Upper lobe of right lung (tissue), 1 donor: ENCODE measurements at places on chromosomes 16 and 17.
A peak's percentile ranks its signal among the peaks of the same experiment; 100 is the strongest.

DNA sequence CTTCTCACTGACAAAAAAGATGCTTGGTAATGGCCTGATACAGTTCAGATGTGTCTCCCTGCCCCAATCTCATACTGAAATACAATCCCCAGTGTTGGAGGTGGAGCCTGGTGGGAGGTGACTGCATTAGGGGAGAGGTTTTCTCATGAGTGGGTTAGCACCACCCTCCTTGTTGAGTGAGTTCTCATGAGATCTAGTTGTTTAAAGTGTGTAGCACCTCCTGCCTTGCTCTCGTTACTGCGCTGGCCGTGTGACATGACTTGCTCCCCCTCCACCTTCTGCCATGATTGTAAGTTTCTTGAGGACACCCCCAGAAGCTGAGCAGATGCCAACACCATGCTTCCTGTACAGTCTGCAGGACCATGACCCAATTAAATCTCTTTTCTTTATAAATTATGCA is 5.0 kb downstream of the TSR1 start:
- no peak overlapping the region for H3K4me3 ChIP-seq
- H3K27me3 ChIP-seq = no peaks in the 10 kb centered on the region
- peaks cover 12% of the 10 kb centered on the region for H3K4me1 ChIP-seq

- H3K27me3 ChIP-seq = no peaks in the 10 kb centered on the region
- no peaks in the 10 kb centered on the region for H3K36me3 ChIP-seq
- peak; percentile 92 for DNase-seq
- peak within 1 kb of the TSS; percentile 71 for H3K4me3 ChIP-seq
- H3K4me1 ChIP-seq = peaks cover 37% of the 10 kb centered on the region
These were observed at the start of gene GLIS2 for GRCh38 chr16:4315186-4316107. TSS of gene GLIS2 (plus strand) at chr16:4316067. CDS start at chr16:4332281, 16,214 bp downstream.

DNA sequence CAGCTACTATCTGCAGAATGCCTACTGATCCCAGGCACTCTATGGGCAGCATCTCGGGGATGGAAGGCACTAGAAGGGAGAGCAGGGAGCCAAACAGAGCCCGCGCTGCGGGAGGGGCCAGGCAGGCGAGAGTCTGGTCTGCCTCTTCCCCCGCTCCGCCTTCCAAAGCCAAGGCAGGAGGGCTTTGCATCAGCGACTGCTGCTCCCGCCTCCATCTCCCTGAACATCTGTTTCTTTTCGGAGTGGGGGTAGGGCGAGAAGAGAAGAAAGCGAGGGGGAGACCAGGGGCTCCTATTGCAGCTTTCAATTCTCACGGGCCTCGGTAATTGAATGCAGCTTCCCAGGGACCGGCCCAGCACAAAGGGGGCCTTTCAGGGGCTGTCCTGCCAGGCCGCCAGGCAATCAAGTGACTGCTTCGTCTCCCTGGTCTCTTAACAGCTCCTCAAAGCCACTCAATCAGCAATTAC is 31.4 kb upstream of the CDC42EP4 start:
- no peaks in the 10 kb centered on the region for H3K27me3 ChIP-seq
- peak overlapping the region; percentile 36 for H3K27ac ChIP-seq
- H3K36me3 ChIP-seq = no peaks in the 10 kb centered on the region
- H3K4me3 ChIP-seq = no peak overlapping the region
- no peak for DNase-seq
- peaks cover 6% of the 10 kb centered on the region for H3K4me1 ChIP-seq

GRCh38 chr17:44981221-44981968 is 13.3 kb upstream of the C1QL1 start:
- no peak overlapping the region for H3K27ac ChIP-seq
- no peaks in the 10 kb centered on the region for H3K36me3 ChIP-seq
- H3K4me1 ChIP-seq = peaks cover 3% of the 10 kb centered on the region
- no peak for DNase-seq
- H3K4me3 ChIP-seq = no peak overlapping the region

GRCh38 chr17:38485146-38485468 is 56.8 kb downstream of the ARHGAP23 start:
- H3K36me3 ChIP-seq = peaks cover 4% of the 10 kb centered on the region
- no peak overlapping the region for H3K27ac ChIP-seq
- H3K27me3 ChIP-seq = no peaks in the 10 kb centered on the region
- DNase-seq = no peak
- no peak overlapping the region for H3K4me3 ChIP-seq

- H3K27me3 ChIP-seq = no peaks in the 10 kb centered on the region
- no peak for DNase-seq
- no peaks in the 10 kb centered on the region for H3K36me3 ChIP-seq
- H3K4me3 ChIP-seq = no peak overlapping the region
- no peak overlapping the region for H3K27ac ChIP-seq
These were observed 24.5 kb downstream of the BEAN1 start for GRCh38 chr16:66451548-66451947.

GRCh38 chr17:33434841-33435240 is 141.7 kb upstream of the ASIC2 start:
- H3K27ac ChIP-seq = no peak overlapping the region
- DNase-seq = no peak
- no peaks in the 10 kb centered on the region for H3K4me1 ChIP-seq
- H3K27me3 ChIP-seq = no peaks in the 10 kb centered on the region

DNA sequence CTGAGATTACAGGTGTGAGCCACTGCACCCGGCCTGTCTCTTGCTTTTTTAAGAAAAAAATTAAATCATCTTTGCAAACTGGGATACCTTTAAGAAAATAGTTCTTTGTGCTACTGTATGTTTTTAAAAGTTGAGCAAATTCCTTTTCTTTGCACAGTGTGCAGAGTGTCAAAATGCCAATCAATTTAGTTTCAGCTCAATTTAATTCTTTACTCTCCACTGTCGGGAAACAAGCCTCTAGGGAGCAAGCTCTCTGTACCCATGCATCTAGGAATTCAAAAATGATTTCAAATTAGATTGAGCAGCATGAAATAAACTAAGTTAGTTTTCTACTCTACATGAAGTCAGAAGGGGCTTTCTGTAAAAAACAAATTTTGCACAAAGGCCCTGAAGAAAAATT is 141.5 kb upstream of the CORO6 start:
- H3K4me1 ChIP-seq = no peaks in the 10 kb centered on the region
- H3K36me3 ChIP-seq = no peaks in the 10 kb centered on the region
- DNase-seq = no peak
- H3K27me3 ChIP-seq = no peaks in the 10 kb centered on the region
- H3K4me3 ChIP-seq = no peak overlapping the region

DNA sequence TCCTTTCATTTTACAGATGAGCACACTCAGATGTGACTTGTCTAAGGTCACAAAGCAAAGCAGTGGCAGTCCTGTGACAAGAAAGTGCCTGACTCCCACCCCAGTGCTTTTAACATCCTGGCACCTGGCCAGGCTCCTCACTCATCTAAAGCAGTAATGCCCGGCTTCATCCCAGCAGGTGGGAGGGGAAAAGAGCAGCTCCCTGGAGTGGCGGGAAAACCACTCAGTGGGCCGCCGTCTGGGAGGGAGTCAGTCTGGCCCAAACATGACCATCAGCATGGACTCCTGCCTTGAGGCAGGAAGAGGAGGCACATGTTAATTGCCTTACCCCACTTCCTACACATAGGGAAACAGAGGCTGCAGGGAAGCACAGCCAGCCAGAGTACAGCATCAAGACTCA is 2.6 kb downstream of the PCGF2 start:
- H3K27ac ChIP-seq = no peak overlapping the region
- no peaks in the 10 kb centered on the region for H3K36me3 ChIP-seq
- H3K27me3 ChIP-seq = no peaks in the 10 kb centered on the region
- H3K4me3 ChIP-seq = no peak overlapping the region
- H3K4me1 ChIP-seq = peaks cover 52% of the 10 kb centered on the region

DNA sequence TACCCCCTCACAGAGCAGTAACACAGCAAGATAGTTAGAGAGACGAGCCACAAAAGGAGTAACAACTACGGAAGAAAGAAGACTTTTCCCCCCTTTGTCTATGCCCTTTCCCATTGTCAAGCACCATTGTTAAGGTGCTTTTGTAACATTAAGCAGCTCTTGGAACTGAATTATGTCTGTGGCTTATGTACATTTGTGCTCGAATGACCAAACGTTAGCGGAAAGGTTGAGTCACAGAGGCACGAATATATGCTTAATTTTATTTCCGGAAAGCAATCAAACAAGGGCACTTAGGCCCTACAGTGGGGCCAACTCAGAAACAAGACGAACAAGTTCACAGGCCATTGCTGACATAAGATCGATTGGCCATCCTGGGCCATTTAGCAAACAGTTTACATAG is 109.5 kb downstream of the ANKFN1 start:
- no peak overlapping the region for H3K4me3 ChIP-seq
- H3K4me1 ChIP-seq = no peaks in the 10 kb centered on the region
- H3K36me3 ChIP-seq = no peaks in the 10 kb centered on the region
- H3K27me3 ChIP-seq = no peaks in the 10 kb centered on the region

DNA sequence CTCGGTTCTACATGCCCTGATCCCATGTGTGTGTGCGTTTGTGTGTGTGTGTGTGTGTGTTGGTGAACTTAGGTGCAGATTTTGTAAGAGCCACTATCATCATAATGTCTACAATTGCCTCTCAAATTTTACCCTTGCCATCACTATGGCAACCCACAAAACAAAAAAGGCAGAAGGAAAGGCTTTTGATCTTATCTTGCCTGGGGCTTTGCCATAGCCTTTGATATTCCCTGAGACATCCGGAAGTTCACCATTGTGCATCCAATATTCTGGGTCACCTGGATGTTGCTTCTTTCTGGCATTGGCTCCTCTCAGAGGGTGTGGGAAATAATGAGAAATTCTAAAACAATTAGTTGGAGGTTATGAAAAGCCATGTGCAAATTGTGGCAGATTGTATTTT is 114.7 kb downstream of the HAPSTR1 start:
- no peak overlapping the region for H3K27ac ChIP-seq
- no peak for DNase-seq
- H3K4me1 ChIP-seq = no peaks in the 10 kb centered on the region
- no peaks in the 10 kb centered on the region for H3K36me3 ChIP-seq
- H3K27me3 ChIP-seq = no peaks in the 10 kb centered on the region

- no peak for DNase-seq
- no peaks in the 10 kb centered on the region for H3K27me3 ChIP-seq
- H3K4me1 ChIP-seq = peaks cover 20% of the 10 kb centered on the region
- no peak overlapping the region for H3K4me3 ChIP-seq
These were observed 28.3 kb upstream of the PITPNA start for GRCh38 chr17:1590747-1591473.

- H3K4me3 ChIP-seq = no peak overlapping the region
- no peak overlapping the region for H3K27ac ChIP-seq
- no peaks in the 10 kb centered on the region for H3K36me3 ChIP-seq
- no peak for DNase-seq
- no peaks in the 10 kb centered on the region for H3K27me3 ChIP-seq
These were observed 14.0 kb upstream of the COTL1 start for GRCh38 chr16:84631886-84632285.

DNA sequence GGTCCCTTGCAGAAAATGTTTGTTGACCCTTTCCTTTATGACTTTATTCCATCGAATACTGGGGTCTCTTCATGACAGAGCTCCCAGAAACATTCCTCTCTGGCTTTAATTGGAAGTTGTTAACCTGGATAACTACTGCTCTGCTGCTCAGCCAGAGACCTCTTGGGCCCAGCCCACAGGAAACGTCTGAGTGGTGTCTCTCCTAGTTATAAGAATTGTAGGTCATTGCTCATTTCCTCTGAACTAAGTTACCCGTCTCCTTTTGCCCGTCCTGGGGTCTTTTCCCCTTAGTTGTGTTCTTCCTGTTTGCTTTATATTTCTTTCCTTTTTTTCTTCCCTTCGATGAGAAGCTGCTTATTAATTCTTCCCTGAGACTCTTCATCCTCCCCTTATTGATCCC is 9.0 kb downstream of the MAP2K6 start:
- H3K27me3 ChIP-seq = no peaks in the 10 kb centered on the region
- no peak overlapping the region for H3K27ac ChIP-seq
- no peaks in the 10 kb centered on the region for H3K4me1 ChIP-seq

DNA sequence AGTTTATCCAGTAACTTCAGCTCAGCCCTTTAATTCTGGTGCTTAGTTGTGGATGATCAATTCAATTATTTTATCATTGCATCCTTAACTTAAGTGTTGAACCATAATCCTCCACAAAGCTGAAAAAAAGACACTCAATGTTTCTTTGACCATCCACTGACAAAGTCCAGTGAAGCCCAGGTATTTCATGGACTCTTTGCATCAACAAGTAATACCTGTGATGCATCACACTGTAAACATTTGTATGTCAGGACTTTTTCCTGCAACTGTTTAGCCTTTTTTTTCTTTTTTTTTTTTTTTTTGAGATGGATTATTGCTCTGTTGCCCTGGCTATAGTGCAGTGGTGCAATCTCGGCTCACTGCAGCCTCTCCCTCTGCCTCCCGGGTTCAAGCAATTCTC is 6.6 kb upstream of the NFAT5 start:
- H3K36me3 ChIP-seq = no peaks in the 10 kb centered on the region
- H3K4me3 ChIP-seq = no peak overlapping the region
- no peaks in the 10 kb centered on the region for H3K27me3 ChIP-seq
- no peak for DNase-seq
- no peak overlapping the region for H3K27ac ChIP-seq

GRCh38 chr17:7887038-7887481 is 1.5 kb upstream of the CHD3 start:
- H3K27me3 ChIP-seq = no peaks in the 10 kb centered on the region
- no peak for DNase-seq
- peak overlapping the region; percentile 88 for H3K4me3 ChIP-seq
- peak overlapping the region; percentile 90 for H3K27ac ChIP-seq
- peaks cover 20% of the 10 kb centered on the region for H3K36me3 ChIP-seq

- H3K4me3 ChIP-seq = no peak overlapping the region
- no peak overlapping the region for H3K27ac ChIP-seq
- no peaks in the 10 kb centered on the region for H3K4me1 ChIP-seq
- peaks cover 4% of the 10 kb centered on the region for H3K27me3 ChIP-seq
These were observed 312.7 kb upstream of the CCL2 start for GRCh38 chr17:33942414-33942813.

DNA sequence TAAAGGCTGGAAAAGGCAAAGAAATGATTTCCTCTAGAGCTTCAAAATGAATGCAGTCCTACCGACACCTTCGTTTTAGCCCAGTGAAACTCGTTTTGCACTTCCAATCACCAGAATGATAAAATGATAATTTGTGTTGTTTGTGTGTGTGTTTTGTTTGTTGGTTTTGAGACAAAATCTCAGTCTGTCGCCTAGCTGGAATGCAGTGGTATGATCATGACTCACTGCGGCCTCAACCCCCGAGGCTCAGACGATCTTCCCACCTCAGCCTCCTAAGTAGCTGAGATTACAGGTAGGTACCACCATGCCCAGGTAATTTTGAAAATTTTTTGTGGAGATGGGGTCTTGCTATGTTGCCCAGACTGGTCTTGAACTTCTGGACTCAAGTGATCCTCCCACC is 3.4 kb upstream of the EVPLL start:
- H3K36me3 ChIP-seq = no peaks in the 10 kb centered on the region
- H3K27ac ChIP-seq = no peak overlapping the region
- no peaks in the 10 kb centered on the region for H3K27me3 ChIP-seq
- peak; percentile 6 for DNase-seq

GRCh38 chr17:67435786-67436185 is 58.7 kb downstream of the PITPNC1 start:
- H3K4me1 ChIP-seq = peaks cover 37% of the 10 kb centered on the region
- no peaks in the 10 kb centered on the region for H3K36me3 ChIP-seq
- no peaks in the 10 kb centered on the region for H3K27me3 ChIP-seq
- no peak overlapping the region for H3K4me3 ChIP-seq
- peak overlapping the region; percentile 36 for H3K27ac ChIP-seq
- no peak for DNase-seq
